ENCODE measurements at places on chromosomes 16 and 17. TPM values are rescaled to one million over a fixed set of nuclear protein-coding genes. Genes with fewer than 3 reads are reported as not detected.

ALOXE3 gene
- total RNA-seq, result not detected

ZSCAN32 gene
- 17.7 TPM for total RNA-seq

DNA sequence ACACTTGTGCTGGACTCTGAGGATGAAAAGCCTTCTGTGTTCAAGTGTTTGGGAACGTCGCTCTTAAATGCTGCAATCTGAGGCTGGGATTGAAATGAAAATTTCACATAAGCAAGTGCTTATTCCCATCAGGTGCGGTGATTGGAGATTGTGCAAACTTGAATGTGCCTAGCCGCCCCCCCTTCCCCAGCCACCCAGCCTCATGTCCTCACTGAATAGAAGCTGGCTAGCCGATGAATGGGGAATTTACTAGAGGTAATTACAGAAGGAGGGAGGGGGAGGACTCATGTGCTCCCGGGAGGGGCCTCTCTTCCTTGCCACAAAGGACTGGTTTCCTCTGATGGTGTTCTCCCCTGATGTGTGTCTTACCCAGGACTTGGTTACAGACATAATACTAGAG lies 544.8 kb upstream of the EEF2KMT start:
- no peak for DNase-seq
- no peaks in the 10 kb centered on the region for H3K36me3 ChIP-seq
- no peak overlapping the region for H3K4me3 ChIP-seq
- no peak overlapping the region for H3K27ac ChIP-seq
- no peaks in the 10 kb centered on the region for H3K4me1 ChIP-seq

MYH2 gene
- total RNA-seq, result not detected

- H3K27ac ChIP-seq, result no peak overlapping the region
- H3K27me3 ChIP-seq, result no peaks in the 10 kb centered on the region
- H3K4me3 ChIP-seq, result no peak overlapping the region
- no peak for DNase-seq
- H3K4me1 ChIP-seq, result peaks cover 4% of the 10 kb centered on the region
Observed at GRCh38 chr17:57489321-57489720, 233.0 kb downstream of the MSI2 start.

KRTAP3-1 gene
- total RNA-seq, result not detected

KARS1 gene
- total RNA-seq, result 114 TPM

- H3K36me3 ChIP-seq, result no peaks in the 10 kb centered on the region
- no peak for DNase-seq
- no peak overlapping the region for H3K27ac ChIP-seq
- H3K27me3 ChIP-seq, result no peaks in the 10 kb centered on the region
Observed at GRCh38 chr17:56148333-56148732, 4.9 kb upstream of the ANKFN1 start.

GRCh38 chr17:79050551-79050950 lies 24.1 kb upstream of the ENGASE start:
- no peaks in the 10 kb centered on the region for H3K36me3 ChIP-seq
- H3K4me3 ChIP-seq, result no peak overlapping the region
- DNase-seq, result no peak
- no peak overlapping the region for H3K27ac ChIP-seq

BOLA2 gene
- total RNA-seq, result 16.2 TPM

- H3K27me3 ChIP-seq, result no peaks in the 10 kb centered on the region
- peak overlapping the region; percentile 97 for H3K27ac ChIP-seq
- H3K36me3 ChIP-seq, result no peaks in the 10 kb centered on the region
Observed at GRCh38 chr16:84117494-84117843, 727 bp upstream of the MBTPS1 start.

CBLN1 gene
- 0.64 TPM for total RNA-seq

DNA sequence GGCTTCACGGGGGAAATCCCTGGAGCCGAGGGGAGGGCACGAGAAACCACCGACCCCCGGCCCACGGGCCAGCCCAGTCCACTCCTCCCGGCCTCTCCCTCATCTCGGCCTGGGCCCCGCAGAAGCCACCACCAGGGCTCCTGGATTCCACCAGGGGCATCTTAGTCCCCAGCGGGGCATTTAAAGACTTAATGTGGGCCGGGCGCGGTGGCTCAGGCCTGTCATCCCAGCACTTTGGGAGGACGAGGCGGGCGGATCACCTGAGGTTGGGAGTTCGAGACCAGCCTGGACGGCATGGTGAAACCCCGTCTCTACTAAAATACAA lies 24.1 kb upstream of the ABR start:
- H3K27ac ChIP-seq, result peak overlapping the region; percentile 75
- DNase-seq, result no peak
- H3K4me3 ChIP-seq, result peak overlapping the region; percentile 56

DBNDD1 gene
- total RNA-seq, result 3.7 TPM

DNA sequence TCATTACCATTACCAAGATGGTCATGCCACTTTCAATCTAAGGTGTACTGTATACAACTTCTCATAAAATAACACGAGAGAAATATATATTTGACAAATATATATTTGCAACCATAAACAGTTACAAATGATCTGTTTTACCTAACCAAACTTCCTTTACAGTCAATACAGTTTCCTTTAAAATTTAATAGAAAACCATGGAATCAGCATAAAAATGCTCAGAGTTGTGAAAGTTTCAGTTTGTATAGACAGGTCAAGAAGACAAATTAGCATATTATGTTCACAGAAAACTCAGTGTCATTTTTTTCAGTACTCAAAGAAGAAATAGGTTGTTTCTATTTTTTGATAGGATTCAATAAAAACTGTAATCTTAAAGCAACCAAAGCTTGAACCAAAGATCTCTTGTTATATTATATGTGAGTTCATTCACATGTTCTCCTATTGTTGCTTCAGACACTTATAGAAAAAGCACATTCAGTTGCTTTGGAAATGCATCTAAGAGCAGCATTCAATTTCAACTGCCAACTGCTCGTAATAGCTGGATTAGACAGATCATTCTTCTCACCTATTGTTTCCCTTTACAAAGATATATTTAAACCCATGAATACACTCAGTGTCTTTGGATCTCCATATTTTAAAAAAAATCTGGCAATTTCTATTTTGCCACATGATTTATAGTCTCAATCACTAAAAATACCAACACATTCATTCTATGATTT lies 15.1 kb downstream of the SSH2 start:
- no peak overlapping the region for H3K27ac ChIP-seq
- H3K4me3 ChIP-seq, result no peak overlapping the region
- DNase-seq, result no peak
- no peaks in the 10 kb centered on the region for H3K4me1 ChIP-seq
- no peaks in the 10 kb centered on the region for H3K36me3 ChIP-seq

DNA sequence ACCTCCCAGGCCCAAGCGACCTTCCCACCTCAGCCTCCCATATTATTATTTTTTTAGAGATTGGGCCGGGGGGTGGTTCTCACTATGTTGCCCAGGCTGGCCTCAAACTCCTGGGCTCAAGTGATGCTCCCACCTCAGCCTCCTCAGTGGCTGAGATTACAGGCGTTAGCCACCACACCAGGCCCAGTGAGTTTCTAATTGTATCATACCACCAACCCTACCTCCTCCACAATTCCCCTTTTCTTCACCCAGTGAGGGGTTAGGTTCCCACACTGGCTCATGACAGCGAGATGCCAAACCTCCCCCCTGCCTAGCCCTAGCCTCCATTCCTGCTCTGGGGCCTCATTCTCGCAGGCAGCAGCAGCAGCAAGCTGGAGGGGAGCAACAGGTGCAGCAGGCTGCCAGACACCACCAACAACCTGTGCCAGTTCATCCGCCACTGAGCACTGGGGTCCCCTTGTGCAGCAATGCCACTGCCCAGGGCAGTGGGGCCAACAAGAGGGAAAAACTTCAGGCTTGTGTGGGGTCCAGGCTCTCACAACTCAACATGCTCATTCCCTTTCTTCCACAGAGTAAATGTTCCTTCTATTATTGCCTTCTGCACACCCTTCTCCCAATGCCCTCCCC lies 9.1 kb downstream of the ATP6V0D1 start:
- no peaks in the 10 kb centered on the region for H3K27me3 ChIP-seq
- H3K4me1 ChIP-seq, result no peaks in the 10 kb centered on the region
- no peak overlapping the region for H3K4me3 ChIP-seq
- H3K27ac ChIP-seq, result no peak overlapping the region

- no peak overlapping the region for H3K27ac ChIP-seq
- no peaks in the 10 kb centered on the region for H3K36me3 ChIP-seq
- peaks cover 11% of the 10 kb centered on the region for H3K4me1 ChIP-seq
- DNase-seq, result no peak
- H3K27me3 ChIP-seq, result peaks cover 45% of the 10 kb centered on the region
- H3K4me3 ChIP-seq, result peak overlapping the region; percentile 48
Observed at GRCh38 chr17:21376759-21377690, 868 bp downstream of the KCNJ12 start.

GJC1 gene
- 2.3 TPM for total RNA-seq
